ENCODE measurements at places on chromosomes 2 and 18.

- peak; percentile 31 for DNase-seq
These were observed 123.5 kb downstream of the ATAD2B start for GRCh38 chr2:23803264-23803964.

DNA sequence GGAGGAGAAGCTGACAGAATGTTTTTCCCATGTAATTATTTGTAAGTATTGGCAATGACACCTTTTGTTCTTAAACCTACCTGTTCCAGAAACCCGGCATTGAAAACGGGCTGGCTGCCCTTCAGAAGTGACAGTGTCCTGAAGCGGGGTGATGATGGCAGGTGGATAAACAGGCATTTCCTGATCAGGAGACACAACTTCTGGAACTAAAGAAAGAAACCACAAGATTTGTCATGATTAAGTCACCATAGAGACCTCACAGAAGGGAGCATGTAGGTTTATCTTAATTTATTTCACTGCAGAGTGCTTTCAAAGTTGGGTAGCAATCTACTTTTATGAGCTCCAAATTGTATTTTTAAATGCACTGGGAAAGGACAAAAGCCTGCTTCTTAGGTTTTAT lies 43.1 kb downstream of the TTN start:
- no peak for DNase-seq

GRCh38 chr2:227592694-227593387 lies 5.9 kb upstream of the SCYGR2 start:
- no peak for DNase-seq

DNA sequence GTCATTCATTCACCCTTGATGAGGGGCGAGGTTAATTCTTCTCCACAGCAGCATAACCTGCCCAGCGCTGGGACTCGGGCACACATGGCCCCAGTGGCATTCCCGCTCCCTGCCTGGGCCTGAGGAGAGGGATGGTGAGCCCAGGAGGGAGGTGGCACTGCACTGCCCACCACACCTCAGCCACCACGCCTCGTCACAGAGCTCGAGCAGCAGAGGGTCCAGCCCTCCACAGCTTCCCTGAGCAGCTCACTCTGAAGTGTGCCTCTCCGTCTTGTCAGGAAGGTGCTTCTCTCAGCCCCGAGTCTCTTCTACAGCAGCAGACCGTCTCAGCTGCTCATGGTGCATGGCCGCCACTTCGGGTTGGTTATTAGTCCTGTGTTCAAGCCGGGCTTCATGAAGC lies 34.9 kb downstream of the COA5 start:
- no peak for DNase-seq

GRCh38 chr2:8004250-8004681 lies 677.6 kb upstream of the ID2 start:
- DNase-seq: peak; percentile 96

All from AG09309 (cell line).